SK-N-DZ (cell line): ENCODE measurements at places on chromosomes 3 and 15.

DNA sequence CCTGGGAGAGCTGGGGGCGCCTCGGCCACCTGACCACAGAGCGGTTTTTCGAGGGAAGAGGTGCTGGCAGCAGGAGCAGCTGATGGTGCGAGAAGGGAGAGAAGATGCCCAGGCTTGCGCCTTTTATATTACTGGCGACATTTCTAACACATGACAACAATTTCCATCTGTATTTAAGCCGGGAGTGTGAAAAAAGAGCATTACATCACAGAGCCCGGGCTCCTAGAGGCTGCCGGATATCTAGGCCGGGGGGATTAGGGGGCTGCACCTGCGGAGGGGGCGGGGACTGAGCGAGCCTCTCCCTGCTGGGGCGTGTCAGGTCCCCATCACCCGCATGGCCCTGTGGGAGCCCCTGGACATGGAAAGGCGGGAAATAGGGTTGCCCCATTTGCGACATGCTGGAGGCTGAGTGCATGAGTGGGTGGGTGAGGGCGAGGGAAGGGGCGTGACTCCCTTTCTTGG is 440.7 kb downstream of the MAGI1 start:
- no peak for DNase-seq

GRCh38 chr3:97076673-97077072 is 262.3 kb downstream of the EPHA6 start:
- DNase-seq: no peak

DNA sequence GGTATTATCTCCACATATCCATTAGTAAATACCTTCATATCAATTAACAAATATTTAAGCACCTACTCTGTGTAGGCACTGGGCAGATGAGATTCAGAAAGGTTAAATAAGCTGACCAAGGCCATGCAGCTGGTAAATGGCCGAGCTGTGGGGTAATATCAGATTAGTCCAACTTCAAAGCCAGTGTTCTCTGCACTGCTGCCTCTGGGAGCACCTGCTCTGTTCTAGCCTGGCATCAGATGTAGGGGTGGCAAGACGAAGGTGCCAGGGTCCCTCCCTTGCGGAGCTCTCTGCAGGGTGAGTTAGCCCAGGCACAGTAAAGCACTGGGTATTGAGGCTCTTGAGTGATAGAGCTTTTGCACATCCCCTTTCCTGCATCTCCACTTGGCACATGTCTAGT is 5.5 kb downstream of the TATDN2 start:
- no peak for DNase-seq

GRCh38 chr15:63226966-63227401 is 37.6 kb downstream of the RAB8B start:
- no peak for DNase-seq

DNA sequence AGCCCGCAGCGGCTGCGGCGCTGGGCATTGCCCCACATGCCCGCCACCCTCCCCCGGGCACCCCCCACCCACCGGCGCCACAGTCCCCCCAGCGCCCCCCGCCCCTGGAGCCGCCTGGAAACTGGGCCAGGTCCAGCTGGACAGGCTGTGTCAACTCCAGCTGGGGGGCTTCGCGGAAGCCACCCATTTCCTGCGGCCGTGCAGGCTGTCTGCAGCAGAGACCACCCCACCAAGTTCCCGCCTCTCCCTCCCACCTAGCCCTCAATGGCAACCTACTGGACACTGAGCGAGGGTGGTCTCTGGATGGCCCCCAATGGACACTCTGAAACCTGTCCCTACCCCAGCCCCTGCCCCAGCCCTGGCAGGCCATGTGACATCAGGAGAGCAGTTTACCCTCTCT is 62.8 kb upstream of the GATA2 start:
- no peak for DNase-seq

- no peak for DNase-seq
Observed at GRCh38 chr3:167151636-167152035, 228.5 kb downstream of the ZBBX start.

DNA sequence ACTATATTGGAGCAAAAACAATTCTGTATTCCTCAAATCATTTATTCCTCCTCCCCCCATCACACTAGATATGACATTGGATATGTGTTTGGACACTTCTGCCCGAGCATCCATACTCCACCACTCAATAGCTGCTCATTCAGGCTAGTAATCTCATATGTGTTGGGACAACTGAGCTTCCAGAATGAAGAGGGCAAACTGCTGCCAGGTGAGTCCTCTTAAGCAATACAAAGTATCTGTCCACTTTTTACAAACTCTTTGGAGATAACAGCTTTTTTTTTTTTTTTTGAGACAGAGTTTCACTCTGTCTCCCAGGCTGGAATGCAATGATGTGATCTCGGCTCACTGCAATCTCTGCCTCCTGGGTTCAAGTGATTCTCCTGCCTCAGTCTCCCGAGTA is 5.4 kb upstream of the TNFSF10 start:
- DNase-seq: no peak

DNA sequence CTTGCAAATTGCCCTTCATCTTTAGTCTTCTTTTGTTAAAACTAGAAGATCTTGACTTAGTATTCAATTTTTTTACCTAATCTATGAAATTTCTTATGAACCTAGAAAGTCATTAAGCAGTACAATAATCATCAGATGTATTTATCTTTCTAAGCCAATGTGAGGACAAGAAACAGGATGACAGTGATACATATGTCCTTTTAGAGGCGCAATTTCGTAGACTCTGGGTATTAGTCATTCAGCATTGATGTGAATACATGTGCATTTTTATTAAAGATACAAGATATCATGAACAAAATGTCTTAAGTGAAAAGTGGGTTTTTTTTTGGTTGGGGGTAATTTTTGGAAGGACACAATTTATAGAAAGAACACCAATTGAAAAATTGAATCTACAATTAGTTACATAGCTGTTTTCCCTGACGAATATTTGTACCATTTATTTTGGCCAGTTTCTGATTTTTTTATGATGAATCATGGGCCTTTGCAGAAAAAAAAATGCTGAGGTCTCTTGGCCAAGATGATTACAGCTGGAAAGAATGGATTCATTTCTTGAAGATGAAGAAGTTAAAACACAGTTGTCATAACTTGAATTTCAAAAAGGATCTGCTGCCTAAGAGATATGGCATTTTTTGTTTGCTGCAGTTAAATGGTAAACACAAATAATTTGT is 48.9 kb upstream of the AGTR1 start:
- no peak for DNase-seq

GRCh38 chr15:59598461-59598860 is 13.1 kb upstream of the GCNT3 start:
- no peak for DNase-seq

- no peak for DNase-seq
Observed at GRCh38 chr15:70156671-70157271, 59.1 kb upstream of the TLE3 start.

DNA sequence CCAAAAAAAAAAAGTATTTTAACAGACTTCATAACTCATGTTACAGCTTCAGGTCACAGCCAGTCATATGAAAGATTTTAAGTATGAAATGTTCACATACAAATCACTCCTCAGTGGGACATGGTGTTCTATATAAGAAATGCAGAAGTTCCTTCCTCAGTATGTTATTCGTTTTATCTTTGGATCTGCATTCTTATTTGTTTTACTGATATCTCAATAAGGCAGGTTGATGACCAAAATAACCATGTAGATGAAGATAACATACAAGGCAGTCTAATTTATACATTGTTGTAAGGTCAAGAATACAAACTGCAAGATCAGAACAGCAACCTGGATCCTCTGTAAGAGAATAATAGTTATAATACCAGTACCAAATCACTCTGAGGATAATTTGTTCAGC is 75.6 kb downstream of the CHAC1 start:
- no peak for DNase-seq

DNA sequence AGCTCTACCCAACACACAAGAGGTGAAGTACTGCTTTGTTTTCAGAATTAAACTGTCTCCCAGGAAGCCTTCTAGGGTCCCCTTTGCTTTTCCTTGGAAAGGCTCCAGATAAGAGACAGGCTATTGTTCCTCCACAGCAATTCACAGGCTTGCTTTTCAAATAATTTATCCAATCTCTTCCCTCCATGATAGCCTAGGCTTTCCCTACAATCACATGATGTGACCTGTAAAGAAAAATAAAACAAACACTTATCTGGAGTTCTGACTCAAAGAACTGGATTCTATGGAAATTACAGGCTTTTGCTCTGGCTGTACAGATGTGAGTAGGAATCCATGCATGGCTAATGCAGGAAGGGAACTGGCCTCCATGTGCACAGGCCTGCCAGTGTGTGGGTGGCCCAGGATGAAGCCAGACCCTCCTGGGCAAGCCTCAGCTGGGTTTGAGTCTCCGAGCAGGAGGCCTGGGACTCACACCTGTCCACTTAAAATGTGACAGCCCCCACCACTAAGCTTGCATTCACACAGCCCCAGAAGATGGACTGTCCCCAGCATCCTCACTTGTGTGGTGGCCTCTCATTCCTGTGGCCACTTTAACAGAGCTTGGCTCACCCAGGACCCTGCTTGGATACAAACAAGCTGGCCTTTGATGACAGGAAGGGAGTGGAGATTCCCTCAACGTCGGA is 75.8 kb upstream of the LEKR1 start:
- DNase-seq: no peak

GRCh38 chr15:29364426-29365078 is 94.9 kb upstream of the NSMCE3 start:
- DNase-seq: no peak

DNA sequence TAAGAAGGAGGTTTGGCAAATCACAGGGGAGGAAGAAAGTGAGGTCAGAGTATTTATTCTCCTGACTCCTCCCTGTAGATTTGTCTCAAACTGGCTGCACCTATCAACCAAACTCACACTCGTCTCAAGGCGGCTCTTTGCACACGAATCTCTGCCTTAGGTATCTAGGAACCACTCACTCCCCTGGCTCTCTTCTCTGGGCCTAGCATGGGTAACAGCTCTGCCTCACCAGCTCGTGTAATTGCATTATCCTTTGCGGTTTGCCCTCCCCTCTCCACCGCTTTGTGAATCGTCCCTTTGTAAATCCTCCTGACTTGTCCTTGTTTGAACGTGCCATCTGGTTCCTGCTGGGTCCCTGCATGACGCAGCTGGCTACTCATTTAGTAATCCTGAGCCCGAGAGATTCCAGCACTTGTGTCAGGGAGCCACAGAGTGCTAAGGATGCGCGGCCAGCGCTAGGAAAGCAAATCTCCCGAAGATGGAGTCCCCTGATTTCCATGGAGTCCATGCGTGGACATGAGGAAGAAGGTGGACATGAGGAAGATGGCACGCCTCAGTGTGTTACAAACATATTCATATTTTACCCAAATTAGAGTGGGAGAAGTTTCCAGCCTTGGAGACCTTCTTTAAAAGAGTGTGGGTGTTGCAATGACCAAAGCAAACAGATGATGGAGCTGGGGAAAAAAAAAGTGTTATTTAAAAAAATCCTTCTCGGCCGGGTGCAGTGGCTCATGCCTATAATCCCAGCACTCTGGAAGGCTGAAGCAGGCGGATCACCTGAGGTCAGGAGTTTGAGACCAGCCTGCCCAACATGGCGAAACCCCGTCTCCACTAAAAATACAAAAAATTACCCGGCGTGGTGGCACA is 26.7 kb downstream of the NRROS start:
- DNase-seq: peak; percentile 87

DNA sequence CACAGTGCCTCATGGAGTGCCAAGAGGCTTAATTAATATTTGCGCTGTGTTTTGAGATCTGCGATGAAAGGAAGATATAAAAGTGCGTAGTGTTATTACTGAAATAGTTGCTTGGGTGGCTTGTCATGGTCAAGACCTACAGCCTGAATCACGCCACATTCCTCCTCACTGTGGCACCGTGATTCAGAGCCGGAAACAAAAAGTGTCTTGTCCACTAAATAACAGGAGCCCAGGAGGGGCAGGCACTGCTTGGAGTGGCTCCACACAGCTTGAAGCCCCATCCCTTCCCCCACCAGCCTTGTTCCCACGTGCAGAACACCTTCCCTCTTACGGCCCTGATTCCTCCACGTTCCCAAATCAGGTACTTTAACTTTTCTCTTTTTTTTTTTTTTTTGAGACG is 1.2 kb upstream of the LRRC15 start:
- no peak for DNase-seq

DNA sequence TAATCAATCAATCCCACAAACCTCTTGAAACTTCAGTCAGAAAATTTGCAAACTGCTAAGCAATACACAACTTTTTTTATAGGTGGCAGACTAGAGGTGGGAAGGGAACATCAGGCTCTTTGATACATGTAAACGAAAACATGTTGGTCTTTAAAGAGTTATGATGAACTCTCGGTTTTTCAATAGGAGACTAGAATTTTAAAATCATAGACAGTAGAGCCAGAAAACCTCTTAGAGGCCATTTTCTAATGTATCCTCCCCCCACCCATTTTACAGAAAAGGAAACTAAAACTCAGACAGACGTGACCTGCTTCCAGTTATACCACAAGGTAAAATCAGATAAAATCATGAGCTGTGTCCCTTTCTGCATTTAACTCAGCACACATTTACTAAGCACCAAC is 179.1 kb upstream of the LPP start:
- DNase-seq: no peak

DNA sequence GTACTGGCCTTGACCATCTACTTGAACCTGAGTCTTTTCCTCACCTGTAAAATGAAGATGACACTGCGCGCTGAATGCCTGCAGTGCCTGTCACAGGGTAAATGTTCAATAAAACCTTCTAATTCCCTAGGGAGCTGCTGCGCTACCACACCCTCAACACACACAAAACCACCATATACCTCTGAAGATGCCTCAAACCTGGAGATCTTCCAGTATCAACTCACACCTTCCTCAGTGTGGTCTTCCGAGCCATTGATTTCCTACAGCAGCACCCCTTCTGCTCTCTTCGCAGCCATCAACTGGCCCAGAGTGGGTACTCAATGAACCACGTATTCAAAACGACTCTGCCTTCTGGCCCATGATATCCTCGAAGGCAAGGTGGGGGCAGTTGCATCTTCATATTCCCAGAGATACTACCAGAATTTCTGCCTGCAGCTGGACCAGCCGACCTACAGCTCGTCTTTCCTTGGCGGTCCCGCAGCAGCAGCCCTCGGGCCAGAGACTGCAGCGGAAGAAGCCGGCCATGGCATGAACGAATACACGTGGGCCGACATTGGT is 695 bp downstream of the RPL32 start:
- DNase-seq: no peak

DNA sequence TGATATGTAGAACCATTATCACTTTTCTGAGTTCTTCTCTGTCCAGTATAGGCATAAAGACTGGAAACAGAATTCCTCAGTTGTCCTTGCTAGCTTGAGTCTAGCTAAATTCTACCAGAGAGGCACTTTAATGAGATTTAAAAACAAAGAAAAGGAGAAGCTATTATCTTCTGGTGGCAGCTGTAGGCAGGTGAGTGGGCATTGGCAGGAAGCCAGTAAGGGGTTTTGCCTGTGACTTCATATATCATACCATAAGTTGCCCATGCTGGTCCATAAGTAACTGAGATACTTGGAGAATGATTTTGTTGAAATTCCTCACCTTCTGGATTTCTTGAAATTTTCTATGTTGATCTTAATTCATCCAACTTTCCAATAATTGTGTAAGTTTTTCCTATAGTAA is 402.3 kb upstream of the TGFBR2 start:
- no peak for DNase-seq

- DNase-seq: no peak
Observed at GRCh38 chr3:174398761-174399160, 460.4 kb upstream of the NAALADL2 start.
